A172 (cell line): ENCODE measurements at places on chromosomes 2 and 18.

GRCh38 chr2:171747371-171747770, 60.1 kb downstream of the DYNC1I2 start:
- no peak for DNase-seq

GRCh38 chr2:235458839-235459273, 35.0 kb upstream of the AGAP1 start:
- peak; percentile 70 for DNase-seq

DNA sequence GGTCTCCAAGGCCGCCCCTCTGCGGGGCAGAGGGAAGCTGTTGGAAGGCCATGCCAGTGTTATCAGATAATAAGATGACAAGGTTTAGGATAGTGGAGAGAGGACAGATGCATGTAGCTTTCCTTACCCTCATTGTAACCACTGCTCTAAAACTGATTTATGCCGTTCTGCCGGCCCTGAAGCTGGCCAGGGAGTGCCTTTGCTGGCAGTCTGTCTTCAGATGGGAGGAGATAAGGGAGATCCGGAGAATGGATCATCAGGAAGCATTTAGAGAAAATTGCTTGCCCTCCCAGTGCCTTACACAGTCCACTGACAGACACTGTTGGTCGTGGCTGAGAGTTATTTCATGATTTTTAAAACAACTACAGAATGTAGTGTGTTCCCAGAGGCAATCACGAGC, 35.4 kb upstream of the MYO3B start:
- no peak for DNase-seq

DNA sequence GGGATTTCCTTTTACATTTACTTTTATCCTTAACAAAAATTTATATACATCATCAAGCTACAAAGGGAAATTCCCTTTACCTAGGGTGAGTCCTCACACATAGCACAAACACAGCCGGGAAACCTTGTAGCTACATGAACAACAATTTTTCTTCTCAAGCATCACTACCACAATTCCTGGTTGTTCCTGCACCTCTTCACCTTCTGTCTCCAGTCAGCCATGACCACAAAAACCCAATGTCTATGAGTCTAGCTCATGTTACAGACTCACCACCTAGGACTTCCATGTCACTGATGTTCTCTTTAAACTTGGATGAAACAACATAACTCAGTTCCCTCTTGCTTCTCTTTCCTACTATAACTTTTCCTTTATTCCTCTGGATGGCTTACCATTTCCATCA, 460.4 kb downstream of the MBD2 start:
- DNase-seq: no peak

DNA sequence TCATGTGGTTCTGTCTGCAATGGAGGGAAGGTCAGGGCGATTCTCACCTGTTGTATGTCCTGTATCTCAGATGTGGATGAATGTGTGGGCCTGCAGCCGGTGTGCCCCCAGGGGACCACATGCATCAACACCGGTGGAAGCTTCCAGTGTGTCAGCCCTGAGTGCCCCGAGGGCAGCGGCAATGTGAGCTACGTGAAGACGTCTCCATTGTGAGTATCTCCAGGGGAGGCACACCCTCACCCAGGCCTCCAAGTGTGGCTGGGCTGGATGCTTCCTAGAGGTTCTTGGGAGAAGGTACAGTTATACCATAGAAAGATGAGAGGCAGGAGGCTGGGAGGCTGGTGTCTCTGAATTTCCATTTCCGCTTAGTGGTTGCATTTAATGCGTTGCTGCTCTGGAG, 46.9 kb downstream of the FBLN7 start:
- DNase-seq: no peak

DNA sequence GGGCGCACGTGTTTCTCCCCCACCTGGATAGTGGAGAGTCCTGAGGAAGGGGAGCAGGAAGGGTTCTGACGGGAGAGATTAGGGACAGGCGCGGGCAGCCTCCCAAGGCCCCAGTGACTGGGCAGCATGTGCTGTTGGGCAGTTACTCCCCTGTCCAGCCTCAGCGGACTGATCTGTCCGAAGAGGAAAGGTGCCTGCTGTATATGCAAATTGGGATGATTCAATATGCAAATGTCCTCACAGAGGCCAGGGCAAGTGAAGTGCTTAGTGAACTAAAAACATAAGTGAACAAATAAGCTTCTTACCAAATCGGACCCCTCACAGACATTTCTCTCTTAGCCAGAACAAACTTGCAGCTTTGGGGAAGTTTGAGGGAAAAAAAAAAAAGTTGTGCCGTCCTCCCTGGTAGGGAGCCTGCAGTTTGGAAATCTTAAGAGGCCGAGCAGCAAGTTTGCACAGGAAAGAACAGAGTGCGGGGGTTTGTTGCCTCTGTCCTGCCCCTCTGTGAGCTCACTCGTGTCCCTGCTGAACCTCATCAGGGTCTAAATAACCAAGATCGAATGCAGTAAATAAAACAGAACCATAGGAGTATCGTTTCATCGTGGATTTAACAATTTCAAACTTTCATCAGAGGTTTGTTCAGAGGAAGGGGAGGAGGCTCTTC, 141.4 kb downstream of the KCTD1 start:
- DNase-seq: no peak

- DNase-seq: no peak
Observed at GRCh38 chr2:195820867-195821565, 164.0 kb downstream of the SLC39A10 start.

- peak; percentile 83 for DNase-seq
Observed at GRCh38 chr2:28661589-28662001, 90.0 kb upstream of the PPP1CB start.

DNA sequence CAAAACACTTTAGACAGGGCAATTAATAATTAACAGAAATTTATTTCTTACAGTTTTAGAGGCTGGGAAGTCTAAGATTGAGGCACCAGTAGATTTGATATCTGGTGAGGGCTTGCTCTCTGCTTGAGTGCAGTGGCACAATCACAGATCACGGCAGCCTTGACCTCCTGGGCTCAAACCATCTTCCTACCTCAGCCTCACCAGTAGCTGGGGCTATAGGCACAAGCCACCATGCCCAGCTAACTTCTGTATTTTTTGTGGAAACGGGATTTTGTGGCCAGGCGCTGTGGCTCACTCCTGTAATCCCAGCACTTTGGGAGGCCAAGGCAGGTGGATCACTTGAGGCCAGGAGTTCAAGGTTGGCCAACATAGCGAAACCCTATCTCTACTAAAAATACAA, 29.0 kb upstream of the ACVR1 start:
- no peak for DNase-seq

DNA sequence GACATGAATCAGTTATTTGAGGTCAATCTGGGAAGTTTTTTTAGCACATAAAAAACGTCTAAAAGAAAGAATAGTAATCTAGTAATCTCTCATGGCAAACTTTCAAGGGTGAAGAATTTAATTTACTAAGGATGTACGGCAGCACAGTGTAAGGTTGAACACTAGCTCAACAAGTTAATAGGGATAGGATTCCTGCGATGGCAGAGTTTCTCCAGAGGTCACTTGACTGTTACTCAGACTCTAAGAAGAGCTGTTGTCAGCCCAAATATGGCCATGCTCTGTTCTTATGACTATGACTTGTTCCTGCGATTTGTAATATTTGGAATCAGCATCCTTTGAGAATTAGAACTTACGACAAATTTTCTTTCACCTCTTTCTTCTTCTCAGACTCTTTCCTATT, 553.3 kb upstream of the TNP1 start:
- no peak for DNase-seq

- DNase-seq: peak; percentile 35
Observed at GRCh38 chr2:156046900-156047299, 285.6 kb downstream of the NR4A2 start.

GRCh38 chr2:1561811-1562421, 148.7 kb downstream of the TPO start:
- DNase-seq: no peak

DNA sequence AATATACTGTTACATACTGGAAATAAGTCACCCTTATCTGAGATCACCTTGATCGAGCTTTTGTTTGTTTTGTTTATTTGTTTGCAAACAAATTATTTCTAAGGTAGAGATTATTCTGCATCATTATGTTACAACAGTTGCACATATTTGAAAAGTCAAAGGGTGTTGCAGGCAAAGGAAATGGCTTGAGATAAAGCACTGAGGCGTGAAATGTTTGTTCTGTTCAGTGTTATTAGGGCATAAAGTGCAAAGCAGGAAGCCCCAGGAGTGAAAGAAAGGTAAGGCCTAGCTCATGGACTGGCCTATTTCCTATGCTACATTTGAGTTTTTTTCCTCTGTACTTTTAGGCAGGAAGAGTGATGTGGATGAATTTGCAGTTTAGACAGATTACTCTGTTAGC, 1815.6 kb upstream of the LRRTM1 start:
- no peak for DNase-seq

- DNase-seq: no peak
Observed at GRCh38 chr2:159882130-159882745, 84.2 kb upstream of the CD302 start.

DNA sequence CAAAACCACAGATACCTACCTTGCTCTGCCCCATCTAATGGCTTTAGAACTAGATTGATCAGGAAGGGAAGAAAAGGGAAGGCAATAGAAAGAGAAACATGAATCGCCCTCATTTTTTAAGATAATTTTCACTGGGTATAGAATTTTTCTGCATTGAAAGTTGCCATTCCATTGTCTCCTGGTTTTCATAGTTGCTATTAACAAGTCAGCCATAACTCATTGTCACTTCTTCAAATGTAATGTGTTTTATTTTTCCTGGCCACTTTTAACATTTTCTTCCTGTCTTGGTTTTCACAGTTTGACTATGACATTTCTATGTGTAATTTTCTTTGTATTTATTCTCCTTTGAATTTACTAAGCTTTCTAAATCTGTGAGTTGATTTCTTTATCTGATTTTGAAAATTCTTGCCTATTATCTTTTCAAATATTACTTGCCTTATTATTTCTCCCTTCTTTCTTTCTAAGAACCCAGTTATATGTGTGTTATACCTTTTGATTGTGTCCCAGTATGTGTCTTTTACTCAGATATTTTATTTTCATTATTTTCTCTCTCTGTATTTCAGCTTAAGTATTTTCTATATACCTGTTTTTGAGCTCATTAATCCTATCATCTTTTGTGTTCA, 85.5 kb upstream of the GLI2 start:
- no peak for DNase-seq

- no peak for DNase-seq
Observed at GRCh38 chr18:26133652-26134051, at the start of gene PSMA8. PSMA8 (plus strand) TSS chr18:26133869; CDS start chr18:26133966, 97 bp downstream.

DNA sequence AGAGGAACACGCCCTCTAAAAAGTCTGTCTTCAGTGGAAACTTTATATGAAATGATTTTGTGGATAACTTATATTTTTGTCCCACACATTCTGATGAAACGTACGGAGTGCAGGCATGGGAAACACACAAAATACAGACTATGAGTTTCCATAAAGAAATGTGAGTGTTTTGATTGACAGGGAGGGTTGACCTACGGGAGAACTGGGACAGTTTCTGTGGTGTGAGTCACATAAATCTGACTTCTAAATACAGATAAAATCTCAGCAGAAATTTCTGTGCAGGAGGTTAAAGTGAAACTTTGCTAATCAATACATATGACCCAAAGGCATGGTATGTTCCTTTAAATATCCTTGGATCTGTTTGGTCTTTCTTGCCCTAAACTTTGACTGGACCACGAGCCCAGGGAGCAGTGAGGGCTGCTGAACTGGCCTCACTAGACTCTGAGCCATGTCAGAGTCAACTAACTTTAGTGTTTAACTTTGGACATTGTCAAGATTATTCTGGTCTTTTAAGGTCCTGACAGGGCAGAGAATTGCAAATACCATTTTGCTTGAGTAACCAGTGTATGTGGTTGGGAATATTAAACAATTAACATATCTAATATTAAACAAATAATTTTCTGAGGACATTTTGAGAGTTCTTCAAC, 206.9 kb upstream of the LYPD1 start:
- no peak for DNase-seq

DNA sequence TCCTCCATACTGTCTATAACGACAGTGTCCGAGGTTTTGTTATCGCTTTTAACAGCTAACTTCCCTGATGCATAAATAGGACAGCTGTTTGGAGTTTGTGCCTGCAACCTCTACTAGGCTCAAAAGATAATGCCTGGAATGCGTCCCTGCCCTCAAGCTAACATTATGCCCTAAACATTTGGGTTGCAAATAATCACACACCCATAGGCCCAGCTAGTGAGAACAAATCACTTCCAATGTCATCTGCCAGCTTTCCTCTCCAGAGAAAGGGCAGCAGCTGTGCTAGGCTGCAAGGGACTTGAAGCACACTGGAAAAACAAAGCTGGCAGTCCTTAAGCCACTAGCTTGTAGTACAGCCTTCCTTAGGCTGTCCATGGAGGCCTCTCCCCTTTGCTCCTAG, 201.8 kb upstream of the LYPD1 start:
- no peak for DNase-seq

DNA sequence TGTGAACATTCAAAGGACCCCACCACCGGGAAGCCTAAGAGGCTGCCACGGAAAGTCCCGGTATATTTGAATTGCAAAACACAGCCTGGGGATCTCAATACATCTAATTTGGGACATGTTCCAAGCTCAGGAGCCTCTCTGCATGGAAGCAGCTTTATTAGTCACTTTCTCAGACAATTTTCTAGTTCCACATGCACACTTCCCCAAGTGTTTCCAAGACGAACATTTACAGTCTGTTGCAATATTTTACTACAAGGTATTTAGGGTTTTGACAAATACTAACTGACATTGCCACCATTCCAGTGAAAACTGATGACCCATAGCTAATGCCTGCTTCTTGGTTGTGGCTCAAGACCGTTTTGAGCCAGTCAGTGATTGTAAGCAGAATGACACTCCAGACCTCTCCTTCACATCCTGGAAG, 145.3 kb downstream of the NCKAP5 start:
- peak; percentile 7 for DNase-seq

DNA sequence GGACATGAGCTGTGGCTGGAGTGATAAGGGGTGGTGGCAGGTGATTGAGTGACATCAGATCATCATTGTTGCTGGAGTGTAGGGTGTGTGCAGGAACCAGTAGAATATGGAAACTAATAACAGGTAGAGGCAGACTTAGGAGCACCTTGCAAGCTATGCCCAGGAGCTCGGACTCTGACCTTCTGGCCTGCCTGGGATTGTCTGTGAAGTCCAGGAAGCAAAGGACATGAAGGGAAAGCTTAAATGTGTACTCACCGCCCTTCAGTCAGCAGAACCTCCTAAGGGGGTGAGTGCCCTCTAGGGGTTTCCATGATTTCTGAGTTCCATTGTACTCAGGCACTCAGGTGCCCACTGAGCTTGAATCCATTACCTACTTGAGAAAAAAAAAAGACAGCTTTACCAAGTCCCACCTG, 104.2 kb downstream of the CRIM1 start:
- peak; percentile 75 for DNase-seq

- peak; percentile 31 for DNase-seq
Observed at GRCh38 chr2:29000481-29000880, 19.4 kb downstream of the TOGARAM2 start.

DNA sequence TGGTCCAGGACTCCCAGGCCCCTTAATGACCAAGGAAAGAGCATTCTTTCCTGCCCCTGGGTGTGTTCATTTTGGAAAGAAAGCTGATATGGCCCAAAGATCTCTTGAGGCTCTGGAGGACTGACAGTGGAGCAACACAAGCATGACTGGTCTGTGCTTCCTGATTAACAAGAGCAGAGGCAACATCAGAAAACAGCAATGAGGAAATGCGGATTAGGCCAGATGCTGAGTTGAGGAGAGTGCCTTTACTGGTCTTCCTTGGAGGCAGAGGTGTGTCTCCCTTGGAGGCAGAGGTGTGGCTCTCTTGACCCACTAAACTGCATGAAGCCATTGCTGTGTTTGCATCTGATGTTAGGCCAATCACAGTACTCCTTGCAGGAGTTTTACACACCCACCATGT, 19.9 kb downstream of the IL36B start:
- DNase-seq: no peak

GRCh38 chr2:170819680-170820664, 3.3 kb downstream of the GAD1 start:
- DNase-seq: no peak

- peak; percentile 95 for DNase-seq
Observed at GRCh38 chr18:54776282-54776977, 51.8 kb upstream of the RAB27B start.
